Memory B cell (primary cell): ENCODE measurements at places on chromosomes 1 and 21.

- DNase-seq = no peak
These were observed 29.6 kb downstream of the GNG12 start for GRCh38 chr1:67803380-67804279.

DNA sequence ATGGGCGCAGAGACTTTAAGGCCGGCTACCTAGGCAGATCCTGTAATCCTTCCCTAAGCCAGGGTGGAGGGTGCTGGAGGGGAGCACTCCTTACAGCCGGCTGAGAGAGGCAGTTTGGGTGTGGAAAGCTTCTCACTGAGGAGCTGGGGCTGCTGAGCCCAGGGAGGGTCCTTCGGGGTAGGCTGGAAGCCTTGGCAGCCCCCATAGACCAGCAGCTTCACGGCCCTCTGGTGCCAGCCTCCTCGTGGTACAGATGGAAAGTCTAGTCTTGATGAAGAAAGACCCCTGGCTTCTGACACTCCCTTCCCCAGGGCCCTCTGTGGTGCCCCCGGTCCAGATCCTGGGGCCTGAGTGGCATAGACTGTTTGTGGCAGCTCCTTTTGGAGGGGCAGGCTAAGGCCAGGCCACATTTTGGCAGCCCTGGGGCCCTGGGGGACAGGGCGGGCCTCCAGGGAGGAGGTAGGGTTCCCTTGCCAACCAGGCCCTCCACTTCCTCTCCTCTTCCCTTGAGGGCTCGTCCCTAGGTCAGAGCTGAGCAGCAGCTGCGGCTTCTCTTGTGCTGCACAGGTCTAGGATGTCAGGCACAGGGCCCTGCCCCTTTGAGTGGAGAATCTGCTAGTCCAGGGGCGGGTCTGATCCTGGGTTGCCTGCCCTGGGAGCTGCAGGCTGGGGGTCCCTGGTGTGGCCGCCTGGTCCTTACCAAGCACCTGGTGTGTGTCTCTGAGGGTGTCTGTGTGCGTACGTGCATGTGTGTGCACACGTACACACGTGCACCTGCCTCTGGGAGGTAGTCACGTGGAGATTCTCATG lies 4.8 kb downstream of the AMPD2 start:
- DNase-seq = no peak

DNA sequence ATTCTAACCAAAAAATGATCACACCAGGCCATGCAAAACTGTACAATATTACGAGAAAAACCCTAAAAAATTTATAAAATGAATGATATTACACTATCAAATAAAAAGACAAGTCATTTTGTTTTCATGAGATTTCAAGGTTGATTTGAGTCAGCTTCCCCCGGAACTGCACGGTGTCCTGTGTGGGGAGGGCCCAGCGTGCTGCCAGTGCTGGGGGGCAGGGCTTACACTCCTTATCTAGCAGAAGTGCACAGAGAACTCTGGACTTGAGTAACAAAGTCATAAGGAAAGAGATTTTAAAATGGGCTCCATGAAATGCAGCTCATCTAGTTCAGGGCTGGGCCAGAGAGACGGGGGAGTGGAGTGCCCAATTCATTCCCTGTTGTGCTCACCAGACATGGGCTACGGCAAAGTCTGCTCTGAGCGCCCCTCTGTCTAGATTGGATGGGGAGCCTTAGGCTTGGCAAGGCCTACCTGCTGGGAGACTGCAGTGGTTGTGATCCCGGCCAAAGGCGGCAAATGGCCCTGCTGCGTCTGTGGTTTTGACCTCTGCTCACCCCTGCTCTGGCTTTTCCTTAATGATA lies 50.1 kb downstream of the COQ8A start:
- no peak for DNase-seq

GRCh38 chr1:21955501-21956281 lies 18.6 kb upstream of the HSPG2 start:
- DNase-seq = no peak

GRCh38 chr21:38910390-38911067 lies 104.8 kb downstream of the ETS2 start:
- no peak for DNase-seq

DNA sequence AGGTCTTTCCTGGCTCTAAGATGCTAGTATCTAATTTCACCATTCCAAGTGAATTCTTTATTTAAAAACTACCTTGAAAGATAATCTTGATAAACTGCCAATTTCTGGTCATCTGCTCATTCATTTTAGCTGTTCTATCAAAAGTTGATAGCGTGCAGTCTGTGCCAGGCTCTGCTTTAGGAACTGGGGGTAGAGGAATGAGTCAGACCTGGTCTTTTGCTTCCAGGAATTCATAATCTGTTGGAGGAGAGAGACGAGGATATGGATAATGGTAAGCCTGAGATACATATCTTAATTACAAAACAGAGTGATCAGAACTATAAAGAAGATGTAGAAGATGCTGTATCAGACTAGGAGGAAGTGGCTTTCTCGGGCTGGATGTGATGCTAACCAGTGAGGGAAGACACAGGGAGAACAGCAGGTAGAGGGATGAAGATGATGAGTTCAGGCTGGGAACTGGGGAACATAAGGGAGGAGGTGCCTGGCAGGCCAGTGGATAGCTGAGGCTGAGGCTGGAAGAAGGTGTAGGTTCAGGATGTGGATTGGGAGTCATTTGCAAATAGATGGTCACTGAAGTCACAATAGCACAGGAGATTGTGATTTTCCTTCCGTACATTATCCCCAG lies 12.3 kb upstream of the PHC2 start:
- DNase-seq = no peak

DNA sequence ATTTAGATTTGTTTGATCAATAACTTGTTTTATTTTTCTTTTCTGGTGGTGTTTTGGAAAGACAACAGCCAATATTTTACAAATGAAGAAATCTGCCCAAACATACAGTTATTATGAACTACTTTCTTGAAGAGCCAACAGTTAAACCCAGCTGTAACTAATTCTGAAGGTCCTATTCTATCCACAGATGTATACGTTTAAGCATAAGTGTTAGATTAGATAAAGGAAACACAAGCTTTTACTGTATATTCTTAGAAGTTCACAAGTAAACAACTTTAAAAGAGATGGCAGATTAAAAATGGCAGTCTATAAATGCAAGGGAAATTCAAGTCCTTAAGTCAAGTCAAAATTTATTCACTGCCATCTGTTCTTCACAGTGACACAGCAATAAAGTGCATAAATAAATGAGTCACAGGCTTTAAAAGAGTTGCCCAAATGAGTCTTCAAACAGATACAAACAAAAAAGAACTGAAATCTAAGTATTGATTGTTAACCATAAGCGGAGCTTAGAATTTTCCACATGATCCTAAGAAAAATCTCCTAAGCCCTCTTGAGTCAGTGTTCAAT lies 49.9 kb upstream of the KCNH1 start:
- no peak for DNase-seq

GRCh38 chr1:223708651-223709268 lies 3.6 kb upstream of the CAPN2 start:
- DNase-seq = no peak

GRCh38 chr1:160579216-160579701 lies at the start of gene CD84:
Gene CD84 (minus strand): TSS chr1:160579496. CDS start chr1:160579437, 59 bp downstream.
- DNase-seq = no peak

DNA sequence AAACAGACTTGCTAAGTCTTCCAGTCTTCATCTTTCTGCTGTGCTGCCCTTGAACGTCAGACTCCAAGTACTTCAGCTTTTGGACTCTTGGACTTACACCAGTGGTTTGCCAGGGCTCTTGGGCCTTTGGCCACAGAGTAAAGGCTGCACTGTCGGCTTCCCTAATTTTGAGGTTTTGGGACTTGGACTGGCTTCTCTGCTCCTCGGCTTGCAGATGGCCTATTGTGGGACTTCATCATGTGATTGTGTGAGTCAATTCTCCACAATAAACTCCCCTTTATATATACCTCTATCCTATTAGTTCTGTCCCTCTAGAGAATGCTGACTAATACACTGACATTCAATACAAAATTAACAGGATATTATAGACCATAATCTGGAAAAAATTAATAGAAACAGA lies 628.1 kb downstream of the PLPP3 start:
- no peak for DNase-seq

DNA sequence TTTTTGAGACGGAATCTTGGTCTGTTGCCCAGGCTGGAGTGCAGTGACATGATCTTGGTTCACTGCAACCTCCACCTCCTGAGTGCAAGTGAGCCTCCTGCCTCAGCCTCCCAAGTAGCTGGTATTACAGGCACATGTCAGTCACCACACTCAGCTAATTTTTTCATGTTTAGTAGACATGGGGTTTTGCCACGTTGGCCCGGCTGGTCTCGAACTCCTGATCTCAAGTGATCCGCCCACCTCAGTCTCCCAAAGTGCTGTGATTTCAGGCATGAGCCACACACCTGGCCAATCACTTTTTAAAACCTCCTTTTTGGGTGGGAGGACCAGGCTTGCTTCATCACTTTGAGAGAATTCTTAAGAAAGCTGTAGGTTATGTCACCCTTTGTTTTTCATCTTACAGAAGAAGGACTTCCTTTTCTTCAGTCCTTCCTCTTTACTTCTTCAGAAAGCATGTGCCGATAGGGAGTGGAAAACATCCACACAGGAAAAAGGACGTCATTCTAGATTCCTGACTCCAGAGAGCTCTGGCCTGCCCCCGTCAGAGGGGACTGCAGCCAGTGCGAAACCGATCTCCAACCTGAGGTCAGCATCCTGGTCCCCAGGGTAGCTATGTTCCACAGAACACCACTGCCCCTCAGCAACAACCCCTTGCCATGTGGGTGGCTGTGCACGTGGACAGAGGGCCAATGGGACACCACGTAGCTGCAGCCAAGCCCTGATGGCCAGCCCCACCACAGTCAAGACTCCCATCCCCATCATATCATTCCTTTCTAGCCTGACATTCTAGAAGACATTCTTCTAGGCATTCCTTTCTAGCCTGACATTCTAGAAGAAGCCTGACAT lies 21.9 kb downstream of the NCF2 start:
- DNase-seq = no peak

DNA sequence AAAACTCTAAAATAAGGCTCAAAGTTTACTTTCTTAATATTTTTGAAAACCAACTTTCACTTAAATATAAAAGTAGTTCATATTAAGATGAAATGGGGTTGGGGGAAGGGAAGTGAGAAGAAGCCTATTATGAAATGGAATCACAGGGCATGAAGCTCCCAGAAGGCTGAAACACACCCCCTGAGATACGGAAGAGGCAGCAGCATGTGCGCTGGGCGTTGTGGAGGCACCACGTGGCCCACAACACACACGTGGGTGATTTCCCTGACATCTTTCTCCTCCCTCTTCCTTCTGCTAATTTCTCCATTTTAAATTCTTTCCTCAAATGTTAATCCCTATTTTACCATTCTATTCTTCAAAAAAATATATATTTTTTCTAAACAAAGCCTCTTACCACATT lies 35.6 kb upstream of the SEC16B start:
- no peak for DNase-seq

DNA sequence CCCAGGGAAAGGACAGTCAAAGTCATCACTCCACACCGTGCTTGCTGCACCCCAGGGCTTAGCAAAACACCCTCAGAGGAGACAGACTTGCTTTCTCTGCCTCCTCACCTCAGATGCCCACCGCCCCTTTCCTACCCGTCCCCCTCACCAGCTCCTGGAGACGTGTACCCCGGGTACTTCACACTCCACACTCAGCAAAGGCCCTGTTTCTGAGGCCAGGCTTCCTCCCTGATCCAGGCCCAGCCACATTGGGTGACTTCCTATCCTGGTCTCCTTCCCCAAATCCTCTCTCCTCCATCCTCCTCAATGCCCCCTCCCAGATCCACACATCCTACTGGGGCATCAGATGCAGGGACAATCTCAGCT lies 116.7 kb downstream of the DMRTB1 start:
- DNase-seq = no peak

DNA sequence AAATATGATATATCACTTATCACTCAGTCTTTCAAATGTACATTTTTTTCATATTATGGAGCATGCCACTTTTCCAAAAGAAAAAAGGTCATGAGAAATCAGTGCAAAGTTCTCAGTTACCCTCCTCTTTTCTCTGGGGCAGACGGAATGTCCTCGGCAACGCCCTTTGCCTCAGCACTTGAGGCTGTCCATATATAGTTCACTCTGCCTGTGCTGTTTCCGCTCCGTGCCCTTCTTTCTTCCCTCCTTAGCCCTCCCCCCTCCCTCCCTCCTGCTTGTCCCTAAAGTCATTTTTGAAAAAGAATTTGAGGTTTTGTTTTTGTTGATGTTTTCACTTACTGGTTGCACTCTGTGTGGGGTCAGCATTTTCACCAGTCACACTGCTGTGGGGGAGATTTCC lies 5.4 kb downstream of the BARHL2 start:
- no peak for DNase-seq

GRCh38 chr1:99507906-99508732 lies 137.8 kb upstream of the PALMD start:
- no peak for DNase-seq
